Activated CD4-positive, alpha-beta T cell treated with anti-CD3 and anti-CD28 coated beads, Interleukin-2, amount 50 U/mL, for 48 hours (primary cell): ENCODE measurements at places on chromosomes 5 and 9.

- DNase-seq: peak; percentile 75
These were observed 105.3 kb downstream of the THBS4 start for GRCh38 chr5:80140496-80140895.

DNA sequence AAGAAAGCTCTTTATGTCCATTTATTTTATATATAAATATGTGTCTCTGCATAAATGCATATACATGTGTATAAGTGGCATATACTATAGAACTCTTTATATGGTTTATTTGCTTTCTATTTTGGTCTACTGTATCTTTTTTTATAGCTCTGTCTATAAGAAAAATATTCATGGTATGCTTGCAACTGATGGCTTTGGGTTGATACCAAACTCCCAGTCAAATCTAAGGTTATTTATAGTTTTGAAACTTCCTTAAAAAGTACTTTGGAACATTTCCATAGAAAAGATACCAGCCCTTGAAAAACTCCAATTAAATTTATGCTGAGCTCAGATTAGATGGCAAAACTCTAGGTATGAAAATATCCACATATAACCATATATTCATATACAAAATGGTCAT lies 120.0 kb upstream of the KLF9 start:
- DNase-seq: no peak

GRCh38 chr5:5560016-5560415 lies 137.5 kb downstream of the ICE1 start:
- DNase-seq: no peak

- DNase-seq: no peak
These were observed 52.5 kb downstream of the CXXC5 start for GRCh38 chr5:139700711-139701055.

DNA sequence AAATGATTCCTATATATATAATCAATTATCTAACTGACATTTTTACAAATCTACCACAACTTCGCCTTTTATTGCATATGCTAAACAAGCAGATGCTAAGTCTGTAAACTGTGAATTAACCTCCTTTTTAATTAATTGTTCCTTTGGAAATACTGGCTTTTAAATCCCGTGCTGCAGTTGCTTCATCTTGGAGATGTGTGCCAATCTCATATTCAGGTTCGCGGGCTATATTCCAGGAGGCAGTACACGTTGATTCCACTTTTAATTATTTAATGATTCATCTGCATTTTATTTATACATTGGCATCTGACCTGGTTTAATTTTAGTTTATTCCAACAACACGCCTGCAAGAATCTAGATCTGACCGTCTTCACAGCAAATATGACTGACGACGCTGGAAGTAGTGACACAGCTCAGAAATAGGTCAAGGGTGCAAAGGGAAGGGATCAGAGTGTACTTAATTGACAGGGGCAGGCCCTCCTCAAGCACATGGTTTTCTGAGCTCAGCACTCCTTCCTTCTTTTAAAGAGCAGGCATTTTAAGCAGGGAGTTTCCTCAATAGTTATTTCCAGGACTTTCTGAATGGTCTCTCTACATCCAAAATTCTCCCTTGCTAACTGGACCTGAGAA lies 125.2 kb downstream of the GLIS3 start:
- no peak for DNase-seq

- DNase-seq: no peak
These were observed 835 bp upstream of the DND1 start for GRCh38 chr5:140674211-140674610.

DNA sequence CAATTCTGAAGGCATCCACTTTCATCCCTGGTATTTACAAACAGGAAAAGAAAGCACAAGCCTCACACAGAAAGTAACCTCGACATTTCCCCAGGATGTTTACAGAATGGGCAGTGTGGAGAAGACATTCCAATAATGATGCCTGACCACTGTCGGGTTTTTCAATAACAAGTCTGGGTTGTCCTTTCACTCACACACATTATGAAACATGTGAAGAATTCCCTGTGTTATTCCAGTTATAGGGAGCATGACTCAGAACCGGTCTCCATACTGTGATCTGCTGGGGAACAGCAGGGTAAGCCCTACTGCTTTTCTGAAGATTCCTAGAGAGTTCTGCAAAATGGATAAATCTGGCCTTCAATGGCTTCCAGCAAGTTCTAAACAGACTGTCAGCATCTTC lies 155.3 kb downstream of the ADAMTS12 start:
- no peak for DNase-seq

- no peak for DNase-seq
These were observed 198.7 kb upstream of the C9orf72 start for GRCh38 chr9:27771803-27772545.

DNA sequence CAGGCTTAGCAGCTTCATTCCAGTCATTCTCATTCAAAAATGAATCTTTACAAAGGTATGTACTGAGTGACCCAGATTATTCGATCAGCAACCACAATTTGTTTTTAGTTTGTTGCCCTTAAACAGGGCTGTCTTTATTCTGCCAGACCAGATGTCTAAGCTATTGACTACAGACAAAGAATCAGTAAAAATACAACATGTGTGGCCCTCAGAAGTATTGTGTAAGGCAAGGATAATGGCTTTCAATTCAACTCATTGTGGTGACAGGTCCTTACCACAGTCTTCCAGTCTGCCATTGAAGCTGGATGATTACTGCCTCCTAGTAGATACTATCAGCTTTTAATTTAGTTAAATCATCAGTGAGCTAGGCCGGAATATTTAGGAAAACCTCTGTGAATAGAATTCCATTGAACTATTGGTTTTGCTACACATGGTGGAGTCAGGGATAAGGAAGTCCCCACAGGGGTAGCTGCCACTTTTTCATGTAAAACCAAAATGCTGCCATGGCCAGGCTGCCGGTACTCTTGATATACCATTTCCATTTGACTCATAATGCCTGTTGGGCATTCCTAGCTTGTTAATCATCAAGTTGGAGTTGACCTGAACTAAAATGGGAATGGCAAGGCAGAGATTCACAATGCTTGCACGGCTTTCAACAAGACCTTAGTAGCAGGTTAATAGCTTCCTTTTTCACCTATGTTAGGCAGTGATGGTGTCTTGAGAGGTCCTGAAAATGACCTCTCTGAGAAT lies 175.6 kb downstream of the MEF2C start:
- no peak for DNase-seq

GRCh38 chr5:56737002-56737621 lies 78.2 kb upstream of the MAP3K1 start:
- no peak for DNase-seq

- no peak for DNase-seq
These were observed 101.9 kb downstream of the CD180 start for GRCh38 chr5:67094476-67095300.

- no peak for DNase-seq
These were observed 21.4 kb downstream of the TTLL11 start for GRCh38 chr9:122071715-122072114.

- no peak for DNase-seq
These were observed 65.1 kb downstream of the BASP1 start for GRCh38 chr5:17282283-17283120.

- DNase-seq: no peak
These were observed 402.7 kb upstream of the ZNF608 start for GRCh38 chr5:125149110-125149509.

DNA sequence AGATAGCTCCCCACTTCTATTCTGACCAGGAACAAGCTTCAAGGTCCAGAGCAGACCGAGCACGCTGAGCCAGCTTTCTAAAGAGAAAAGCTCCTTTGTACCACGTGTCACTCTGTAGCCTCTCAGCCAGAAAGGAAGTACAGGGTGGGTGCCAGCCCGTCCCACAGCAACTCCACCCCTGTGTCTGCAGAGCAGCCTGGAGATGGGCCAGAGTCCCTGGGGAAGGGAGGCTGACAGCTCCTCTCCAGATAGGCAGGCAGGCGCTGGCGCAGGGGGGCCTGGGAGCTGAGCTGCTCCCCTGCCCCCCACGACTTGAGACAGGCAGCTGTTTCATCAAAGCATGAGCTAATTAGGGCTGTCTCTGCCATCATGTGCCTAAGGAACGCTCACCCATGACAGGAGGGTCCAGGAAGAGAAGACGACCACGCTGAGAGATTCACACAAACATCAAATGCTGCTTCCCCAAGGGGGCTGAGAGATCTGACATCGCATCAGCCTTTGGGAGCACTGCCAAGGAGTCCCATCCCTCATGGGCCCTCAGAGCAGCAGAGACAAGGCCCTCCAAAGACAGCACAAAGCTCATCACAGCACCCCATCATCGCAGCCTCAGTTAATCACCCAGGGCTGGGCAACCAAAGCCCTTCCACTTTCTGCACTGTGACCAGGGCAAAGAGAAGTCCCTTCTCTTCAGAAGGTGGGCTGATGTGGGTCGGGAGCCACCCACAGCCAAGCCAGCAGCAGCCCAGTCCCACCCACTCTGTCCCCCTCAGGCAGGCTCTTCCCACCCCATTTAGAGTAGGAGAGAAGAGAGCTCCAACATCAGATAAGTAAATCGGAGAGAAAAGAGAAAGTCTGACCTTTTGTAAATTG lies 78.5 kb upstream of the LRRTM2 start:
- DNase-seq: no peak

GRCh38 chr9:4196376-4196775 lies 103.5 kb downstream of the GLIS3 start:
- no peak for DNase-seq

- DNase-seq: no peak
These were observed 80.7 kb upstream of the STC2 start for GRCh38 chr5:173408946-173409345.

DNA sequence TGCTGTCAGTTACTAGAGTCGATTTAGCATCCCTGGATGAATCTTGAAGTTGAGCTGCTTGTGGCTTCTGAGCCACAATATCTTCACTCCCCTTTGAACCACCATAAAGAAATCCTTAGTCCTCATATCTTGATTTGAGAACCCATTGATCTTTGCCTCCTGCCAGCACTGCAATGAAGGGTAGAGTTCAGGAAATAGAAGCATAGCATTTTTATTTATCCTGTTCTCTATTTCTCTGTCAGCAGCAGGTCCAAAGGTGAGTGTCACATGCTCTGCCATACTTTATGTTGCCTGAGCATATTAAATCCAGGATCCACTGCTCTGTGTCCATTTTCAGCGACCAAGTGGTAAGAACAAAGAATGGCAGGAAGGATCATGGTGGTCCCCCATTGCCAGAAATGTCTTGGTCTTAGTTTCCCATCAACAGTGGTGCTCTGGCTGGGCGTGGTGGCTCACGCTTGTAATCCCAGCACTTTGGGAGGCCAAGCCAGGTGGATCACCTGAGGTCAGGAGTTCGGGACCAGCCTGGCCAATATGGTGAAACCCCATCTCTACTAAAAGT lies 80.2 kb upstream of the PANK3 start:
- DNase-seq: no peak

GRCh38 chr5:180215783-180216630 lies 7.0 kb upstream of the RASGEF1C start:
- DNase-seq: no peak
